Stimulated activated CD8-positive, alpha-beta memory T cell treated with anti-CD3 and anti-CD28 coated beads, Interleukin-4, amount 100 ng/mL, for 1 hour (primary cell): ENCODE measurements at places on chromosomes 4 and X.

DNA sequence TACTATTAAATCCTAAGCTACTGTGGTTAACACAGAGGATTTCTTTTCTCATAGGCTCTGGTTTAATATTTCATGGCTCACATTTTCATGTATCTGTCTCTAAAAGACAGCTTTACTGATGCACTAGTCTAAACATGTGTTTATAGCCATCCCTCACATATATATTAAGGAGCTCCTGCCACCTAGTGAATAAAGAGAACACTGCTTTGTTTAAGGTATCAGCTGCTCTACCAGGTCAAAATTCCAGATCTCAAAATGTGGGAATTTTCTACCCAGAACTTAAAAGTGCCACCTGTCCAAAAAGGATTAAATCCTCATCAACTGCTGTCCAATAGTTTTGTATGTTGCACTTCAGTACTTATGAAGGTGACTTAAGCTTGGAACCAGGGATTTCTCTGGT is 188.5 kb upstream of the TEX13C start:
- no peak for DNase-seq

DNA sequence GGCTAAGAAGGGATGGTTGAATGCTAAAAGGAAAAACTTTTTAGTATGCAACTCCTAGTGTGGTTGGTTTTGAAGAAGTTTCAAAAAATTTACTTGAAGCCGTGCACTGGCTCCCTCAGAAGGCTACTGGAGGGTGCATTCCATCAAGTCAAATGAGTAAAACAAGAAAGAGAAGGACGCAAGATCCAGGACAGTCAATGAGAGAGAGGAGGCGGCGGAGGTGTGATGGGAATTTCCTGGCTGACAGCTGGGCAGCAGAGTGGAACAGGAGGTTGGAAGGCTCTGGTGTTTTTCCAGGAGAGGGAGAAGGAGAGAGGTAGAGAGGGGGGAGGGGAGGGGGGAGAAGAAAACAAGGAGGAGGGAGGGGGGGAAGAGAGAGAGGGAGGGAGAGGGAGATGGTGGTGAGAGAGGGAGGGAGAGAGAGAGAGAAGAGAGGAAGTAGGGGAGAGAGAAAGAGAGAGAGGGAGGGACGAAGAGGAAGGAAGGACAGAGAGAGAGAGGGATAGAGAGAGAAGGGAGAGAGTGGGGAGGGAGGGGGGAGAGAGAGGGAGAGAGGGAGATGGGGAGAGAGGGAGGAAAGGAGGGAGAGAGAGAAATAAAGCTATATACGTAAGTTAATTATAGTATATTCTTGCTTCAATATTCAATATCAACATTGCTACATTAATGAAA is 126.4 kb downstream of the SH3KBP1 start:
- DNase-seq = no peak

- DNase-seq = no peak
Observed at GRCh38 chr4:100360211-100360610, 157.6 kb downstream of the EMCN start.

DNA sequence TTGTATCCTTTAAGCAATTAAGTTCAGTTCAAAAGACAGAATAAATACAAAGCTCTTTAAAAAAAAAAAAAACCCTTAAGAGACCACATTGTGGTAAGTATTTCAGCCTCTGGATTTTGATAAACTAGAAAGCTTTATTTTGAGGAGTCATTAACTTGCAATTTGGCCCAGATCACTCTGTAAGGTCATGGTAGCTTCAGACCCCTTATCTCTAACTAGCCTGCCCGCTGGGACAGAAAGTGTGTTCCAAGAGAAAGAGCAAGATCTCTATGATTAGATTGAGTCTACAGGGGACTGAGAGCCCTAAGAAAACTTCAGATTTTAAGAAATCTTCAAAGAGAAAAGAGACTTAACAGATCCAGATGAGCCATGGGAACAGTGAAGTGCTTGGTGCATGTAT is 45.6 kb downstream of the GALNT7 start:
- no peak for DNase-seq

GRCh38 chrX:110987292-110987691 is 108.7 kb upstream of the PAK3 start:
- DNase-seq = no peak

- DNase-seq = no peak
Observed at GRCh38 chr4:185304944-185305690, 90.6 kb downstream of the LRP2BP start.

- DNase-seq = no peak
Observed at GRCh38 chrX:16772460-16772859, 13.8 kb upstream of the TXLNG start.

- DNase-seq = no peak
Observed at GRCh38 chr4:3237712-3238560, 11.0 kb upstream of the MSANTD1 start.

- DNase-seq = no peak
Observed at GRCh38 chrX:7214251-7214650, 66.3 kb upstream of the PUDP start.

DNA sequence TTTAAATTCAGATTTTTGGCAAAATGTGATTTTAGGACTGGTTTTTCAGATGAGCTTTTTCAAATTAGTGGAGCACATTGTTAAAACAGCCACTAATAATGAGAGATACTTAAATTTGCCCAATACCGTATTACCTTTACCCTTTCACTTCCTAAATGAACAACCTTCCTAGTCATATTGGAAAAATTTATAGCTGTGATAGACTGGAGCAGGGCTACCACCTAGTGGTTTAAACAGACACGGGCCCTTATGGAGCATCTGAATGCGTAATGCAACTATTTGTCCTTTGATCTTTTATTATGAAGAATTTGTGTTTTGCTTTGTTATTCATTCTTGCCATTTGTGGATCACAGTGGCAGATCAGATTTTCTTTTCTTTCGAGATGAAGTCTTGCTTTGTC is 72.7 kb downstream of the KDM6A start:
- no peak for DNase-seq

DNA sequence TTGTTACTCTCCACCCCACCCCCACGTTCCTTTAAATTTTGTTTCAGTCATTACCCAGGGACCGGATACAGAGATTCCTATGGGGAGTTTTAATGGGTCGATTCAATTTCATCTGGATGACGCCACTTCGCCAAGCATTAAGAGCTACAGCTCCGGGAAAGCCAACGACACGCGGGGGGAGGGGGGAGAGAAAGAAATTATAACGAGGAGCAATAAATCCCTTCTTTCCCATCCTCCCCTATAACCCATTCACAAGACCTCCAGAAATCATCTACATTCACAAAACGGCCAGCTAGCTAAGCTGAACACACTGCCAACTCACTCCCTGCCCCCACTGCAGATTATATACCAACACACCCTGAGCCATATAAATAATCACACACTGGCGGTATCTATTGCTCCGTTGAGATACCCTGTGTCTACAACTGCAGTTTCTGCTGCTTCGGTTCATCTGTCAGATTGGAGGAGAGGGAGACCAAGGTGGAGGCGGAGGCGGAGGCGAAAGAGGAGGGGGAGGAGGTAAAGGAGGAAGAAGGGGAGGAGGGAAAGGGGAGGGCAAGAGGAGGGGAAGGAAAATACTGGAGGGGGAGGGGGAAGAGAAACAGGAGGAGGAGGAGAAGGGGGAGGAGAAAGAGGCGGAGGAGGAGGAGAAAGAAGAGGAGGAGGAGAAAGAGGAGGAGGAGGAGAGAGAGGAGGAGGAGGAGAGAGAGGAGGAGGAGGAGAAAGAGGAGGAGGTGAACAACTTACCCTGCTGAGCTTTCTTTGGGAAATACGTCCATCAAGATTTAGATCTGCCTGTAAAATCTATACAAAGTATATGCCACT is 113.9 kb upstream of the VAMP7 start:
- no peak for DNase-seq

GRCh38 chrX:37509349-37509748 is 62.1 kb upstream of the LANCL3 start:
- no peak for DNase-seq

GRCh38 chr4:1783015-1783414 is 10.1 kb upstream of the FGFR3 start:
- no peak for DNase-seq

GRCh38 chrX:11364835-11365234 is 71.6 kb downstream of the AMELX start:
- no peak for DNase-seq

- DNase-seq = no peak
Observed at GRCh38 chr4:79882806-79883205, 190.2 kb downstream of the ANTXR2 start.

DNA sequence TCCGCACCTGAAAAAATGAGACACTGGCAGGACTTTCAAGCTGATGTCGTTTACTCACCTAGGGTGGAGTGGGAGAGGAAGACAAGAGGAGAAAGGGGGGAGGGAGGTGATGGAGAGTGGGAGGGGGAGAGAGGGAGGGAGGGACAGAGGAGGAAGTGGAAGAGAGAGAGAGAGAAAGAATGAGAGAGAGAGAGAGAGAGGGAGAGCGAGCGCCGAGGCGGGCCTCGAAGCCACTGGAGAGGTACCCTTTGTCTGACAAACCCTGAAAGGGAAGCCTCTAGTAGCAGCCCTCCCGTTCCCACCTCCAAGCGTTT is 296 bp upstream of the ADGRL3 start:
- DNase-seq = no peak

DNA sequence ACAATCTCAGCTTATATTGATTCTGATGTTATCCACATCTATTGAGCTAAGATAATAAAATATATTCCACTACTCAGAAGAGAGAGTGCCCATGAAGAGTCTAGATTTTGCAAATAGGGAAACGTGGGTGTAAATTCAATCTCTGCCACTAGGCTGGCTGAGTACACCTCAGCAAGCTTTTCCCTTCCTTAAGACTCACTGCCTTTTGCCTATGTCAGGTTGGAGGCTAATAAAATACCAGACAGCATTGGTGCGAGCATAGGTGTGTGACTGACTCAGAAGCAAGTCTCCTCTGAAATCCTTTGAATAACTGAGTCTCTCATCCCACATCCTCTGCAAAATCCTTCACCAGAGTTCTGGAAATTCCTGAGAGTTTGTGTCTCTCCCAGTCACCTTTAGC is 405.4 kb upstream of the CPEB2 start:
- DNase-seq = no peak

- no peak for DNase-seq
Observed at GRCh38 chr4:7108660-7109059, 40.8 kb upstream of the GRPEL1 start.

- DNase-seq = no peak
Observed at GRCh38 chrX:153642655-153643430, 4.2 kb upstream of the DUSP9 start.

GRCh38 chr4:13516315-13516860 is 27.9 kb downstream of the NKX3-2 start:
- DNase-seq = no peak

DNA sequence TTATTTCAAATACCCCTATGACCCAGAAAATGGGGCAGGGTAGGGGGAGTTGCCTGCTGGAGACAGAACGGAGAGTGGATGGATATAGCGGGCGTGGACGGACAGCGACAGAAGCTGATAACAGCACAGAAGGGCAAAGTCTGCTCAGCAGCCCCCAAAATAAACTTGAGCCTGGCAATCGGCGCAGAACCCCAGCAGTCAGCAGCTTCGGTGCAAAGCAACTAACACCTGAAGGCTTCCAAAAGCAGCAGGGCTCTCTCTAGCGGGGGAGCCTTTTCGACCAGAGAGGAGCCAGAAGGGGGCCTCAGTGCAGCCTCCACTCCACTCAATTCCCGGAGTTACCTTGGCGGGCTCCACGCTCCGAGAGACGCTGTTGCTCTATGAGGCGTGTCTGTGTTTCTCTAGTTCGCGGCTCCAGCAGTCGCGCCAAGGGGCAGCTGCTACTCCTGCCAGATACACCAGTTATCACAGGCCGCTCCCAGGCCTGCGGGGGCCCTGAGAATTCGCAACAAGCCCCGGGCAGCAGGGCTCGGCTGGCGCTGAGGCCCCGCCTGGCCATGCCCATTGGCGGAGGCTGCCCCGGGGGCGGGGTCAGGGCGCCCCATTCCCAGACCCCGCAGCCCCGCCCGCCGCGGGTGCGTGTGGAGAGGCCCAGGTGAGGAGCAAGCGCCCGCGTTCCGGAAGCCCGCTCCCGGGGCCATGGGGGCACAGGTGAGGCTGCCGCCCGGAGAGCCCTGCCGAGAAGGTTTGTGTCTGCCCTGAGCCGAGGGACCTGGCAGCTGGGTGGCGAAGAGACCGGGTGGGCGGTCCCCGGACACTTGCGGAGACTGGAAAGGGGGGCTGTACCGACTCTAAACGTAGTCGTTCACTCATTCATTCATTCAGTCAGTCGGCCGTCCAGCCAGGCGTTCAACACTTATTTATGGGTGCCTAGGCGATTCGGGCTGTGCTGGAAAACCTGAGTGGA is at the start of the genes CNGA1 and NIPAL1:
Gene CNGA1, minus strand, starts transcription at position 541 of the 967 bp plus-strand sequence. CDS start 63,992 bp downstream, outside the sequence.
Gene NIPAL1, plus strand, starts transcription at position 632 of the 967 bp plus-strand sequence. Its CDS starts 68 bp downstream, at position 700.
- peak; percentile 27 for DNase-seq

GRCh38 chrX:75746891-75747639 is 38.0 kb downstream of the MAGEE2 start:
- DNase-seq = no peak

- no peak for DNase-seq
Observed at GRCh38 chr4:183321079-183321478, 1.0 kb upstream of the CLDN22 start.

- no peak for DNase-seq
Observed at GRCh38 chr4:139299536-139299935, 1.8 kb upstream of the NAA15 start.

DNA sequence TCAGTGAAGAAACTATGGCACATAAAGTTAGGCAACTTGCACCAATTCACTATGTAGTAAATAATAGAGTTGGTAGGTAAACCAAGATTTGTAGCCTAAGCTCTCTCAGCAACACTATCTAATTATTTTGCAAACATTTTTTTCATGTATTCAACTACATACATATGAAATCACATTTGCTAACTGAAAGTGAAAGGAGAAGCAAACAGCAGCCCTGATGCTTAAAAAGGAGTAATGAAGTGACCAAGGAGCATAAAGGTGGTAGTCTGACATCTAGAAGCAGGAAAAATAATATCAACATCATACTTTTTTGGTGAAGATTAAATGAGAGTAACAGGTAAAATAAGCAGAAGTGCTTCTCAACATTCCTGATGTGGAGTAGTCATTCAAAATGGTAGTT is 603.7 kb downstream of the GRXCR1 start:
- no peak for DNase-seq

DNA sequence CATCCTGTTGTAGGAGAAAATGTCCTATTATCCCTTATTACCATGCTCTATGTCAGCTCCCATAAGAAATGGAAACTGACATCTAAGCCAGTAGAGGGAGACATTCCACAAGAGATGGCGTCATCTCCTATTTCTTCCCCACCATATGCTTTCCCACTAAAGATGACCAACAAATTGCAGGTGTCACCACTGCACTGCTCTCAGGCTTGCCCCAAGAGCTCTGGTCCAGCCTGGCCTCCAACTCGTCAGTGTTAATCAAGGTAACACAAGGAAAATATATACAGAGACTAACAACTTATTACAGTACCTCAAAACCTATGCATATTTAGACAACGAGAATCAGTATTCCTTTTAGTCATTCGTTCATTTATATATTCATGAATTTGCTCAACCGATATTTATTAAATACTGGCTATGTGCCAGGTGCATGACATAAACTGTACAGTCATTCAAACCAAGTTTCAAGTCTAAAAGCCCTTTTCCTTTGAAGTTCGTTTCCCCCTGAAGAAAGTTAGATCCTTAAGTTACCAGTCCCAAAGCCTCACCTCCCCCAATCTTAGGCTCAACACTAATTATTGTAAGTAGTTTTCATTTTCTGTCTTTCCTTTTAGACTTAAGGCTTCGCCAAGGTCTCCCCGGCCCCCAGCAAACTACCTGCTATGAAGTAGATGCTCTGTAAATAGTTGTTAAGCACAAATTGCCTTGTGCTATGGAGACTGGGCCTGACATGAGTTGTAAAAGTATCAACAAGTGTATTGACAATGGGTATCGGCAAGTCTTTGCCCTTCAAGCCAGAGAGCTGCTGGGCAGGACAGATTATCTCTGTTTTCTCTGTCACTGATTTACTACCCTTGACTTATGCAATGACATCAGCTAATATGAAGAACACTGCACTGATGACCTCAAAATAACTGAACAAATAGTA is 3.1 kb upstream of the FGB start:
- no peak for DNase-seq
